ENCODE measurements at places on chromosomes 12 and 14. TPM values are rescaled to one million over a fixed set of nuclear protein-coding genes. Genes with fewer than 3 reads are reported as not detected.
A peak's percentile ranks its signal among the peaks of the same experiment; 100 is the strongest.

- DNase-seq = no peak
Observed at GRCh38 chr14:100077441-100077840, 12.2 kb downstream of the EVL start.

DNA sequence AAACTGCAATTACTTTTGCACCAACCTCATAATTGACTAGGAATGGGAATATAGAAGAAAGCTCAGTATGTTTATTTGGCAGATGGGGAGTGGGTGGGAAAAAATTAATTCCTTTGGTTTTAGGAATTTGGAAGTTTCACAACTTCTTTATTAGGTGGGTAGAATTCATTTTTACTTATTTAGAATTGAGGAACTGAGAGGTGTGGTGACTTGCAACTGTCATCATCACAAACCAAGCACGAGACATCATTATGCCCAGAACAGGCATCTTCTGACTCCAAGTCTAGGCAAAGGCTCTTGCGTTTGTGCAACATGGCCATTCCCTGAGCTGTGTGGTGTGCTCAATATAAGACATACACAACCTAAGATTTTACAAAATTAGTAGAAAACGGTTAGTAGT lies 380.0 kb downstream of the ATP23 start:
- DNase-seq = no peak

The FBXO21 gene
- 51.3 TPM for polyA plus RNA-seq

DNA sequence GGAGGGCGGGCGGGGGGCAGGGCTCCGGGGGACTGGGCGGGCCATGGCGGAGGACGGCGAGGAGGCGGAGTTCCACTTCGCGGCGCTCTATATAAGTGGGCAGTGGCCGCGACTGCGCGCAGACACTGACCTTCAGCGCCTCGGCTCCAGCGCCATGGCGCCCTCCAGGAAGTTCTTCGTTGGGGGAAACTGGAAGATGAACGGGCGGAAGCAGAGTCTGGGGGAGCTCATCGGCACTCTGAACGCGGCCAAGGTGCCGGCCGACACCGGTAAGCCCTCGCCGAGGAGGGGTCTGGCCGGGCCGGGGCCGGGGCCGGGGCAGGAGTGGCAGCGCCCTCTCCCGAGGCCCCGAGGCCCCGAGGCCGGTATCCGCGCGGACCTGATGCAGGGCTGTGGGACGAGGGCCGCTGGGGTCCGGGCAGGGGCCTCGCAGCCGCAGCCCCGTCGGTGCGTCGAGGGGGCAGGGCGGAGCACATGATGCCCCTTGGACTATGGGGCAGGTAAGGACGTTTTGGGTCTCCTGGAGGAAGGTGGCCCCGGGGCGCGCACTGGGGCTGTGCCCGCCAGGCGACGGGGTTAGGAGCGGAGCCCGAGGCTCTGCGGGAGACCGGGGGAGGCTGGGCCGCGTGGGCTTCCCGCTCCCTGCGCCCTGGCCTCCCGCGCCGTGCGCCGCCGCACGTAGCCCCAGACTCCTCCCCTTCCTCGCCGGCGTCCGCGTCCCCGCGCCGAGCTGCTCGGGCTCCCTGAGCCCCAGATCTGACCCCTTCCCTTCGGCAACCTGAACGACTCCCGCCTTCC lies at the start of gene TPI1:
TSS of gene TPI1 (plus strand) at position 119 of the 798 bp plus-strand sequence. CDS start at position 155, 36 bp downstream.
- DNase-seq = peak; percentile 84

DNA sequence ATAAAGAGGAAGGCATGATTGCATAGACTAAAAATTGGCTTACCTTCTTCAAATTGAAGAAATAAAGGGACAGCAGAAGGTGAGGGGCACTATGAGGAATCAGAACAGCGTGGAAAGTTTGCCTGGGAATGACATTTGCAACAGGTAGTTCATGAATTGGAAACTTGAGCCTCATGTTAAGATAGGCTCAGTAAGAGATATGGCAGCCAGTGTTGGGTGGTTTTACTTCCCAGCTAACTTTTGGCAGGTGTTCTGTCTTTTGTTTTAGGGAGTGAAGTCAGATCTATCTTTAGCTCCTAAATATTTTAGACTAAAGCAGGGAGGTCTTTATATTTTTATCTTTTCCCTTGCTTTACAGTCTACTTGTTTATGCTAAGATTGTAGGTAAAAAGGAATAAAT lies 122.4 kb downstream of the ANO6 start:
- DNase-seq = no peak

- no peak for DNase-seq
Observed at GRCh38 chr14:106083082-106083481, 556.7 kb downstream of the TMEM121 start.

DNA sequence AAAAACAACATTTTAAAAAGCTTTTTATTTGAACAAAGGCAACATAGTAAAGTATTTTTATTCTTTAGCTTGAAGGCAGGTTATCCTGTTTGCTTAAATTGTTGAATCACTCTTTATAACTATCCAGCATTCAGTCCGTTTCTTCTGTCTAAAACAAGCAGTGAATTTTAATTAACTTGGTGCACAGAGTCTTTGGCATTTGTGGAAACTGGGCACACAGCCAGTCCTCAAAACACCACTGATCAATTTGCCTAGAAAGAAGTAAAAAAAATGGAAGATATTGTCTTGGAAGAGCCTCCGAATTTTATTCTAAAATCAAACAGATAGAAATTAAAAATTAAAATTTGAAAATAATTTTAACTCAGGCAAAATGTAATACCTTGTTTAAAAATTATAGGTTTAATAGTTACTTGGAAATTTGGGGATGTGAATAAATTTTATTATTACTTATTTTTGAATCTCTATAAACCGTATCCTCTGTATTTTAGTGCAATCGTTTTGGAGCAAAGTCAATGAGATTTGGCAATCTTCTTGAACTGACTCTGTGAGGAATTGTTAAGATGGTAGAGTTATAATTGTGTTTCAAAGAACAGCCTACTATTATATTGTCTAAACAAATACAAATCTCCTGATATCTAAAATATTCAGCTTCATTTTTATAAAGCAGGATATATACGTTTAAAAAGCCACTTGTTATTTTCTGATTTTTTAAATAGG lies 927.0 kb downstream of the SLC16A7 start:
- peak; percentile 87 for DNase-seq

- no peak for DNase-seq
Observed at GRCh38 chr12:66268562-66268961, 33.7 kb upstream of the HELB start.

The KRT73 gene
- not detected for polyA plus RNA-seq

The ZFYVE21 gene
- polyA plus RNA-seq = 47.5 TPM

DNA sequence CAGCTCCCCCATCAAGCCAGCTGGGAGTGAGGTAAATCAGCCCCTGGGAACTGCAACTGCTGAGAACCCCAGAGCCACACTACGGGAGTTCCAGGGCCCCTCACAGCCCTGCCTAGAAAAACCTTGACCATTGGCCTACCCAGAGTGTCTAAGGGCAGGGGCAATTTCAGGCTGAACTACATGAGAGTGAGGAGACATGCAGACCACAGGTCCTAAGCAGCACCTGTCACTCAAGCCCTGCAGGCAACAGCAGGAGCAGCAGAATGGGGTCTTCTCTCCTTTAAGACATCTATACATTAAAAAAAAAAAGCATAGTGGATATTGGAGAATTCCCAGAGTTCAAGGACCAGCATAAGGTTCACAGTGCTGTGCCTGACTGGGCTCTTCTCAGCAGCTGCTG lies 4.9 kb downstream of the NCKAP5L start:
- DNase-seq = no peak

DNA sequence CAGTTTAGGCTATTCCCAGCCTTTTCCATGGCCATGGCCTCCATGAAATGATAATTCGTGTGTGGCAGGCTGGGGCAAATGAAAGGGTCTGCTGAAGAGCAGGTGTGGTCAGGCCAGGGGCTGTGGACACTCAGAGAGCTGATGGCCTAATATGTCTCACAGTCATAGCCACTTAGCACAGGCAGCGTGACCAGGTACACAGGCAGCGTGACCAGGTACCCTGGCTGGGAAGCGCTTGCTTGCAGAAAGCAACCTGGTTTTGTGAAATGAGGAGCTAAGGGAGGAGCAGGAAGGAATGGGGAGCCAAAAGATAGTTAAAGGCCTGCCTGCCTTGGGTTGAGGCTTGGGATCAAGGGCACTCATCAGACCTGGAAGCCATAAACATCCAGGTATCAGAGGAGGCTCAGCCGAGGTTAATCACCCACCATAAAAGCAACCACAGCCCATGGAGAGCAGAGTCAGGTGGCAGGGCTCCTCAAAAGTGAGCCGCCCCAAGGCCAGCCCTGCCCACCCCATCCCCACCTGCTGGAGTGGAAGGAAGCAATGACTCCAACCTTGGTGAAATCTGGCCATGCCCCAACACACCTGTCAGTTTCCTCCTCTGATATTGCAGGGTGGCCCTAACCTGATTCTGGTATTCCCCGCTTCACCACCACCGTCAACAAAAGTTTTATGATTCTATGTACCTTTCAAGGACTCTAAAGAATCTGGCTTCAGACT lies 8.0 kb upstream of the KRT8 start:
- DNase-seq = no peak

DNA sequence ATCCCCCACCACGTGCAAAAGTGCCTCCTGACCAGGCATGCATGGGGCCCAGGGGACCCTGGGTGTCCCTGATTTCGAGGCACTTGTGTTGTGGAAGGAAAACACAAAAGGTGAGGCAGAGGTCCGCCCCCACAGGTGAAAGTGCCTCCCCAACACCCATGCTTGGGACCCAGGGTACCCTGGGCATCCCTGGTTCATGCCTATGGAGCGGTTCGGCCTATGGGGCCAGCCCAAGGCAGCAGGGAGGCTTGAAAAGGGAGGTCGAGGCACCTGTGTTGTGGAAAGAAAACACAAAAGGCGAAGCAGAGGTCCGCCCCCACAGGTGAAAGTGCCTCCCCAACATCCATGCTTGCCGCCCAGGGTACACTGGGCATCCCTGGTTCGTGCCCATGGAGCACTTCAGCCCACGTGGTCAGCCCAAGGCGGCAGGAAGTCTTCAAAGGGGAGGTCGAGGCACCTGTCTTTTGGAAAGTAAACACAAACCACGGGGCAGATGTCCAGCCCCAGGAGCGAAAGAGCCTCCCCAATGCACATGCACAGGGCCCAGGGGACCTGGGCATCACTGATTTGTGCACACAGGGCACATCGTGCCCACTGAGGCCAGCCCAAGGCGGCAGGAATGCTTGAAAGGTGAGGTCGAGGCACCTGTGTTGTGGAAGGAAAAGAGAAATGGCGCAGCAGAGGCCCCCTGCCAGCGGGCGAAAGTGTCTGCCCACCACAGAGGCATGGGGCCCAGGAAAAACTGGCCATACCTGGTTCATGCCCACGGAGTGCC lies 375.5 kb downstream of the ALG10 start:
- no peak for DNase-seq

- no peak for DNase-seq
Observed at GRCh38 chr12:116538076-116538591, 21.0 kb upstream of the MAP1LC3B2 start.

- no peak for DNase-seq
Observed at GRCh38 chr12:12779529-12779928, 5.9 kb upstream of the APOLD1 start.

DNA sequence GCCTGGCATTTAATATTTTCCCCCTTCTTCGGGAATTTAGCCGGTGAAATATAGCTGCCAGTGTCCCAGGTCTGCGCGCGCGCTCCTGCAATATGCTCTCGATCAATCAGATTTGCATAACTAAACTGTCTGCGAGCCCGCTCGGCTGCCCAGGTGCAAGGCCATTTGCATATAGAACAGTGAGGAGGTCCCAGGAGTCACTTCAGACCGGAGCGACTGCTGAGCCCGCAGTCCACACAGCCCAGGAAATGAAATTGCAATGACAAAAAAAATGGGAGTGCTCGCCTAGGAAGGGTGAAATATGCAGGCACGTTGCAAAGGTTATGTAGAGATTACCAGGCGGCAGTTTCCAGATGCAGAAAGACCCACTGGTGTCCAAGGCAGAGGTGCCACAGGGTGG lies 228.5 kb downstream of the VRK1 start:
- DNase-seq = peak; percentile 68

- no peak for DNase-seq
Observed at GRCh38 chr14:42192738-42193653, 586.3 kb downstream of the LRFN5 start.

DNA sequence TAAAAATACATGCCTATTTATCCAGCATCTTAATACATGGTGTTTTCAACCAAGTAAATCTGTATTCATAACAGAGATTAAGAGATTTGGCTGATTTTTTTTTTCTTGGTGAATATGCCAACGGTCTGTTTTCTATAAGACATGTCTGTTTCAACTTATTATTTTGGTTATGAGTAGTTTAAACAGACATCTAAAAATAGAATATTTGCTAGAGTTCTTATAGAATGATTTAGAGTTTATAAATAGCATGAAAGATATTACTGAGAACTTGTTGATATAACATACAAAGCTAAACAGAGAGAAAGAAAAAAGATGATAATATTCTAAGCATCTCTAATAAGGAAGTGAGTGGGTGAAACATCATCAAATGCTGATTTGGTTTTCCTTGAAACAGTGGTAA lies 199.9 kb downstream of the CCDC91 start:
- DNase-seq = no peak

DNA sequence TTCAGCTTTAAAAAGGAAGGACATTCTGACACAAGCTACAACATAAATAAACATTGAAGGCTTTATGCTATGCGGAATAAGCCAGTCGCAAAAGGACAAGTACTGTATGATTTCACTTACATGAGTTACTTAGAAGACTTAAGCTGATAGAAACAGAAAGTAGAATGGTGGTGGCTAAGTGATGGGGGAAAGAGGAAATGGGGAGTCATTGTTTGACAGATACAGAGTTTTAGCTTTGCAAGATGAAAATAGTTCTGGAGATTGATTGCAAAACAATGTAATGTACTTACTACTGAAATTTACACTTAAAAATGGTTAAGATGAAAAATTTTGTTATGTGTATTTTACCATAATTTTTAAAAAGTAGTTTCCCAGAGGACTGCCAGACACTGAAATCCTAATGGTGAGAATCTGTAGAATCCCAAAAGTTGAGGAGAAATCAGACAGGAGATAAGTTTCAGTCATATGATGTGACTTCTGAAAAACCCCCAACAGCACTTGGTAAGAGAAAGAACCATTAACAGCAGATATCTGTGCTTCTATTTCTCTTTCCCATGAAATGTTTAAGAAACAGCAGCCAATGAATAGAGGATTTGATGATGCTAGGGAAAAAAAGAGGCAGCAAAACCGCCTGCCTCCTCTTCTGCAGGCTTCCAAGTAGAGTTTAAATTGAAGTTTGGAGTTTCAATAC lies 16.6 kb upstream of the CLEC2A start:
- DNase-seq = no peak

The ACSS3 gene
- 7.3 TPM for polyA plus RNA-seq

DNA sequence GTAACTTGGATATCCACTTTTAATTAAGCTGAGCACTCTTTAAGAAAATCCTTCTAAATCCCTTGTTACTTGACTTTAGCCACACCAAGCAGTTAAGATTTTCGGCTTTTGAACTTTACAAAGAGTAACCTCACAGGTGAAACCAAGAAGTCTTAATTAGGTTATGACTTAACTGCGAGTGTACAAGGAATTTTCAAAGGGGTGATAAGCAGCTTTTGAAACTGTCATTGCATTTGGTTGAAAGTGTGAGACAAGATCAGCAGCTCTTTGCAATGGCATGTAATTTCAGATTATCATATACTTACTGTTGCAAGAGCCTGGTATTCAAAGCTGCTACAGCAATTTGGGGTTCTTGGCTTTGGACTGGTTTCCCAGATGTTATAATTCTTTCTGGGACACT lies 137.5 kb downstream of the TMEM117 start:
- no peak for DNase-seq

The NRXN3 gene
- polyA plus RNA-seq = 8.8 TPM

- no peak for DNase-seq
Observed at GRCh38 chr14:65565948-65566347, 153.4 kb downstream of the FUT8 start.

All from brain (organoid and tissue), 16 donors.